Activated CD8-positive, alpha-beta T cell treated with anti-CD3 and anti-CD28 coated beads for 36 hours (primary cell): ENCODE measurements at places on chromosomes 7 and 10. TPM values are rescaled to one million over a fixed set of nuclear protein-coding genes. Genes with fewer than 3 reads are reported as not detected.

FAM204A gene
- total RNA-seq = 56.0 TPM

BMPR1A gene
- 6.9 TPM for total RNA-seq

ELN gene
- total RNA-seq = not detected

FAM221A gene
- total RNA-seq = 7.7 TPM

NPFFR1 gene
- not detected for total RNA-seq

ITPRID1 gene
- not detected for total RNA-seq

AKR1D1 gene
- not detected for total RNA-seq

FAM149B1 gene
- 13.0 TPM for total RNA-seq
